ENCODE measurements at places on chromosomes 12 and 14.

DNA sequence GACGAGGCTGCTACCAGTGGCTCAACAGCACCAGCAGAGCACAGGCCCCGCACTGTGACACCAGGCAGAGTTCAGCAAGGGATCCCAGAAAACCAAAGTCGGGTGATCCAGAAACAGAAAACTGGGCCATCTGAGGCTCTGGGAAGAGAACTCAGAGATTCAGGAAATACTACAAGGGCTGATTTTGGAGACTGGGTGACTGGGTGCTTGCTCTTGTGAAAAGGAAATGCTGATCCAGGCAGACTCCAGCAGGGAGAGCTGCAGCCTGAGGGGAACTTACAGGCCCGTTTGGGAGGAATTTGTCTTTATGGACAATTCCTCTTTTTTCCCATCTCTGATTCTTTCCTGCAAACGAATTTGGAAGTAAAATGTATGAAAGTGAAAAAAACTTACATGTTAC is 28.2 kb downstream of the FOXN3 start:
- no peak for DNase-seq

DNA sequence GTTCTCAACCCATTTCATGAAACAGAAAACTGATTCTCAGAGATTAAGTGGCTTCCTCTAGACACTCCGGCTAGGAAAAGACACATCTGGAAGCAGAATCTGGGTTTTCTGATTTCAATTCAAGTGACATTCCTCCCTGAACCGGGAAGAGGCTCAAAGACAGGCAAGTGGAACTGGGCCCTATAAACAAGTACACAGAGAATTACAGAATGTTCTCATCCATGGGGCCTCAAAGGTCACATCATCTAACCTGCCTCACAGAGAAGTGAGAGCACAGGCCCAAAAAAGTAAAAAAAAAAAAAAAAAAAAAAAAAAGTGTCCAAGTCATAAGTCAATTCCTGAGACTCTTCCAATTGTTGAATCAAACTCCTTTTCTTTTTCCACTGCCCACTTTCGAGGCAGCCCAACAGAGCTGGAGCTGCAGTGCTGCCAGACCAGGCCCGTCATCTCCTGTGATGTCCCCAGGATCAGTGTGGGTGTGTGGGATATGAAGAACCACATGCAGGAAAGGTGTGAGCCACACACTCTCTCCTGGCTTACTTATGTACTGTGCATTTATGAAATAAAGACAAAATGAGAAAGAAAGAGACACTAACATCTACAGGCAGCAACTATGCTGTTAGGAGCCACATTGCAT is 2.8 kb upstream of the KRT1 start:
- DNase-seq, result no peak

GRCh38 chr12:69843608-69844007 is 18.6 kb downstream of the MYRFL start:
- no peak for DNase-seq

- no peak for DNase-seq
Measured at GRCh38 chr12:107736914-107737313, 24.0 kb downstream of the PRDM4 start.

DNA sequence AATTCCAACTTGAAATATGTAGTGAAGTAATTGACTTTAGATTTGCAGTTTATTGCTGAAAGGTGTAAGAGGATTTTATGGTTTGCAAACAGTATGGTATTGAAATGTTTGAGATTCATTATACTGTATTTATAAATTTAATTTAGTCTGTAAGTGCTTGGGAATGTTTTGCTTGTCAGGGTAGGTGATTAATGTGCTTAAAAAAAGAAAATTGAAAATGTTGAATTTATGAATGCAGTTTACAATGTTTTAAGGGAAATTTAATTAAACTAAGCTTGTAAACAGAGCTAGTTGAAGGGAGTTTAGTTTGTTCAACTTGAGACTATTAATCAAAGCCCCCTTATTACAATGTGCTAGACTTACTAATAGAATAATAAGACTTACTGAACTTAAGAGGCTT is 18.0 kb upstream of the CRY1 start:
- DNase-seq, result no peak

GRCh38 chr12:107779077-107779831 is 4.8 kb downstream of the ASCL4 start:
- no peak for DNase-seq

GRCh38 chr12:23204933-23205778 is 580.2 kb downstream of the ETNK1 start:
- no peak for DNase-seq

DNA sequence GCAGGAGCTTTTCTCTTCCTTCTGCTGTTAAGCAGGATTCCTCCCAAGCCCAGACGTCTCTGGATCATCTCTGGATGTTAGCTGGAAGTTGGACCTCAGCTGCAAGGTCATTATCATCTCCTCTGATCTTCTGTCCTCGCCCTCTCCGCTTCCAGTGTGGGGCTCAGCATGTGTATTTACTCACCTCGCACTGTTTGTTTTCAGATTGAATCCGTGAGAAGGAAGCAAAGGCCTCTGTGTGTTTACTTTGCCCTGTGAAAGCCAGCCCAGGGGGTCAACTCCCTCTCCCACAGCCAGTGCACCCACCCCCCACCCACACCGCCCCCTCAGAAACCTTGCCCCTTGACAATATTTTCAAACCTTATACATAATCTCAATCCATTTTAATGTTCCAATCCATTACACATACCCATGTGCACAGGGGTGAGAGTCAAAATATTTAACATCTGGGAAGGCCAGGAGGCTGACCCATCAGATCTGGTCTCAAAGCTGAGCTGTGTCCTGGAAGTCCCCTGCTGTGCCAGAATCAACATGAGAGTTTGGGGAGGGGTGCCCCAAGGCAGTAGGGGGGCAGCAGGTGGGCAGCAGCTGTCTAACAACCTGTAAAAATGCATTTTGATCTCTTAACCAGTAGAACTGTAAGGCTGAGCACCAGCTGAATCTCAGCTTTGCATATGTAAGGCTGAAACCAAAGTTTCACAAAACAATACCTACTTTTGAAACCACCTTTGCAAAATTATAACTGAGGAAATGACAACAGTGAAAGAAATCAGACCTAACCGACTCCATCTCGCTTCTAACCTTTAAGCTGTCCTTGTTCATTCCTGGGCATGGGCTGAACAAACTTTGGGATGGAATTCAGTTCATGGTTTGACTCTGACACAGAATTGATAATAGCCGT is 157.9 kb downstream of the ZNF664 start:
- no peak for DNase-seq

DNA sequence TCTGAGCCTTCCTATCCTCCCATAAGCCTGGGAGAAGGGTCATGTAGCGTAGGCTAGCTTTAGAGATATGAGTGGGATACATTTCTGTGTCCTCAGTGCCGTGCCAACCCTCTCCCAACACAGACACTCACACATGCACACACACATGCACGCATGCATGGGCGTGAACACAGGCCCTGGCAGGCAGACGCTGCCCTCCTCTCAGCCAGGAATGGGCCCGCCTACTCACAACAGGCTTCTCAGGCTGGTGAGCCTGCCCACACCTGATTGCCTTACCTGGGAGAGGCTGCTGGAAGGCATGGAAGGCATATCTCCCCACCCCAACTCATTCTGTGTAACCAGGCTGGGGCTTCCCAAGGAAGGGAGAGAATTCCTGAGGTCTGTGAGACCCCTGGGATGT is 12.8 kb upstream of the ACVR1B start:
- no peak for DNase-seq

- DNase-seq, result no peak
Measured at GRCh38 chr12:12717586-12718380, 615 bp downstream of the CDKN1B start.

DNA sequence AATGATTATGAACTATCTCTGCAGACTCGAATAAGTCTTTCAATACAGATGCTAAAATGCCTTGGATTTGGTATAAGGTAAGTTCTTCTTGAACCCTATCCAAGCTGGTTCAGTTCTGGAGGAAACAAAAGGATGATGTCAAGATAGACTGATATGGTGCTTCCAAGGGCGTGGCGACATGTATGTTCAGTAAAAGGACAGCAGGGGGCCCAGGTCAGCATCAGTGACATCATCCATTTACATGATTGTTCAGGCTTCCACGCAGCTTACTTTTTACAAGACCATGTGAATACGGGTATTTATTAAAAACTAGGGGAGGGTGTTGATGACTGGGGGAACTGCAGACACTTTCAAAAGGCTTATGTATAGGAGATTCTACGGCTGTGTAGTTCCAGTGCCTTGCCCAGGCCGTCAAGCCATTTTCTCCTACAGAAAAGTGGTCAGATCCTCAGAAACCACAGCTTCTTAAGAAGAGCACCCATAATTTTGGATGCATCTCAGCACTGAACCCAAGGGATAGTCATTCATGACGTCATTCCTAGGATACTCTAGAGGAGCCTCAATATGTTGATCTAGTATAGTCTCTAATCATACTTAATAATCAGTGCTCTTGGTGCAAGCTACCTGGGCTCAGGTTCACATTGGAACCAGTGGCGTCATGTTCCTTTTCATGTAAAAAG is 527.7 kb downstream of the FUT8 start:
- DNase-seq, result no peak

- DNase-seq, result peak; percentile 31
Measured at GRCh38 chr14:40447017-40447416, 1014.8 kb upstream of the FBXO33 start.

DNA sequence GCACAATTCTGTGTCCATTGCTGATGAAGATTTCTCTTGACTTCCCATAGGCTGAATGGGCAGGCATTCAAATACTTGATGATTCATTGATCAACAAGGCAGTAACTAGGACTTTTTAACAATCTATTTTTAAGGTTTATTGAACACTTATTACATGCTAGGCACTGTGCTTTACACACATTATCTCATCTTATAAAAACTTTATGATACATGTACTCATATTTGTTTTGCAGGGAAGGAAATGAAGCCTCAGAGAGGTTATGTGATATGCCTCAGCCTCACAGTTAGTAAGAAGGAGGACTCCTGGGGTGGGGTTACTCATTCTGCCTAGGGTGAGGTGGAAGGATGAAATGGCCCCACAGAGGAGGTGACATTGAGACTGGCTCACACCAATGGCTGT is 12.9 kb upstream of the EMP1 start:
- no peak for DNase-seq

DNA sequence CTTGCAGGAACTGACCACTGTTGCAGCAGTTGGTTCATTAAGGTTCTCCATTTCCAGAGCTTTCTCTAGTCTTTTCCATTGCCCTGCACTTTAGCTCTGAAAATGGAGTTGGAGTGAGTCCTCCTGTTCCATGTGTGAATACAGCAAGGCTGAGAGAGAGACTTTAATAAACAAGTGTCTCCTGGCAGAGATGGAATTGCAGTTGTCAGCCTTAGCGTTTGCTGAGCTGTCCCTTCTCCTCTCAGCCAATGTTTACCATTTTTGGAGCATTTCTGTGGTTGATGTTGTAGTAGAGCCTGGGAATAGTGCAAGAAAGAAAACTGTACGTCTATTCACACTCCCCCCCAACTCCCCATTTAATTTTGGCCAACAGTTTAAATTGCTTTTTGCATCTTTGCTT is 7.5 kb upstream of the MANSC4 start:
- no peak for DNase-seq

DNA sequence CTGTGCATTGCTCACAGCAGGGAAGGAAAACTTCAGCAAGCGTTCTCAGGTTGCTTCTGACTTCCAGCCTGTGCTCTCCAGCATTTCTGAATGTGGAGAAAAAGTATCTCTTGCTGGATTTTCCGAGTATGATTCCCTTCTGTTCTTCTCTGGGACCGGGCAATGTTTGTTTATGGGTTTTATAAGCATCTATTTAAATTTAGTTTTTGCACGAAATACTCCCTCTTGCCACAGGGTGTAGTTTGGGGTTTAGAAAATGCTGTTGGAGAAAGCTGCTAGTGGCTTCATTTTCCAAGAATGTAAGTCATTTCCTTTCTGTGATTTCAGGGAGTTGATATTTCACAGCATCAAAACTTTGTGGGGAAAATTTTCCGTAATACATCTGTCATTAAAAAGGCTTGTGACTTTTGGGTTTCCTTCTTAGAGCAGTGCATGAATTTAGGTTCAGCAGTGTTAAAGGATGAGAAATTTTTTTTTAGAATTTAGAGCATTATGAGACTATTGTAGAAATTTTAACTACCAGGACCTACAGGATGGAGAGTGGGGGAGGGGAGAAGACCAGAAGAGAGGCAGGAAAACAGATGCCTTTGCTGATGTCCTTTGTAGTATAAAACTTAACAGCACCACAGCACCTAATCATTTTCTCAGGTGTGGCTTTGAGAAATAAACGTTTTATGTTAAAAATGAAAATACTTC is 1.5 kb downstream of the FRMD6 start:
- peak; percentile 62 for DNase-seq

DNA sequence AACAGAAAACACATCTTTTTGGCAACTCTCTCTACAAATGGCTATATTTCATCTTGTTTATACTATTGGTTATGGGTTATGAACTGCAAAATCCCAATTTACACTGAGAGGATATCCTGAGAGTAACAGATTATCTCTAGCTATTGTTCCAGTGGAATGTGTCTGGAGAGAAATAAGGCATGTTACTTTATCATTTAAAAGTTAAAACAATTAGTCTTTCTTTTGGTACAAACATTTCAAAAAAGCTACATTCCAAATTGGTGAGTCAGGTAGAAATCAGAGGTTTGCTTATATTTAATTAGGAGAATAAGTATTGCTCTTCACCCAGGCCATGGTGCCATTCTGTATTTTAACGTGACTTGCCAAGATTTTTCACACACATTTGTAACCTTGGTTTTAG is 411.6 kb downstream of the CCER1 start:
- DNase-seq, result no peak

- DNase-seq, result no peak
Measured at GRCh38 chr14:101965770-101966722, 1.7 kb downstream of the DYNC1H1 start.

GRCh38 chr12:128709660-128710059 is 114.1 kb downstream of the SLC15A4 start:
- DNase-seq, result no peak

- DNase-seq, result no peak
Measured at GRCh38 chr14:54700717-54701116, 133.8 kb downstream of the SAMD4A start.

GRCh38 chr14:95226801-95227200 is 69.5 kb upstream of the DICER1 start:
- peak; percentile 83 for DNase-seq

DNA sequence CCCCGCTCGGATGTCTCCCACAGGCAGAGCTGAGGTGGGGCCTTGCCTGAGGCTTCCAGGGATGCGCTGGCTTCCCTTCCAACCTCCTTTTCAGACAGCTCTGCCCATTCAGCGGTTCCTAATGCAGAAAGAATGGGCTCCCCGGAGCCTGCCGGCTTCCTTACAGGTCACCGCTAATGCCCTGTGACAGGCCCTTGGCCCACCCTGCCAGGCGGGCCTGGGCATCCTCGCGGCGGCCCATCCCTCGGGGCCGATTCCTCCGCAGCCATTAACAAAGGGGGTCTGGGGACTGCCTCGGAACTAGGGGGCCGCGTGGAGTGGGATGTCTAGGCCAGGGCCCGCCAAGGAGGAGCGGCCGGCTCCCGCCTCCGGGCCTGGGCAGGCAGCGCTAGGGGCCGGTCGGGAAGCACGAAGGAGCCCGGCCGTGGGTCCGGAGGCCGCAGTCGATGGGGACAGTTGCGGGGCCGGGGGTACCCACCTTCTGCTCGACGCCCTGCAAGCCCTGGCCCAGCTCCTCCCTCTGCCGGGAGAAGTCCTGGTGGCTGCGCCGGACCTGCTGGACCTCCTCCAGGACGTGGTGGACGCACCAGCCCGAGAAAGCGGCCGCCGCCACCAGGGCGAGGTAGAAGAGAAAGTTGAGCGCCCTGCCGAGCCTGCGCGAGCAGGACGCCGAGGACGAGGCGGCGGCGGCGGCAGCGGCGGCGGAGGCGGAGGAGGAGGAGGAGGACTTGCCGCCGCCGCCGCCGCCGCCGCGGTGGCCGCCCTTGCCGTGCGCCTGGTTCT is 738 bp downstream of the CKAP4 start:
- DNase-seq, result peak; percentile 54

Data from renal pelvis (tissue), 12 donors.